ENCODE measurements at places on chromosomes 7 and 10. TPM values are rescaled to one million over a fixed set of nuclear protein-coding genes. Genes with fewer than 3 reads are reported as not detected.

- DNase-seq, result no peak
Observed at GRCh38 chr7:47347816-47348385, 234.0 kb downstream of the TNS3 start.

GRCh38 chr7:149171892-149172533 is 23.3 kb upstream of the ZNF282 start:
- DNase-seq, result no peak

The TBATA gene
- not detected for total RNA-seq

DNA sequence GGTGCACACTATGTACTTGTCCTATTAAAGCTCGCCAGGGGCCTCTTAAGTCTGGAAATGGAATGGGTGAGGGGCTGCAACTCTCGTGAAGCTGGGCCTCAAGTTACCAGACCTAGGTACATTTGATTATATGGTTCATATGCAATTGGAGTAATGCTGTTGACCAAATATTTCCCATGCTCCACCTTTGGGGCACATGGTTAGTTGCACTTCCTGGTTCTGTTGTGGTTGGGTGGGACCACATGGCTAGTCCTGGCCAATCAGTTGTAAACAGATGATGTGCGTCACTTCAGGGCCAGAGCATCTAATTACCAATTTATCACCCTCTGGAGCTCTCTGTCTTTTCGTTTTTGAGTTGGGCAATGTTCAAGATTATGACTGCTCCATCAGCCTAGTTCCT is 39.5 kb upstream of the OPN4 start:
- no peak for DNase-seq

DNA sequence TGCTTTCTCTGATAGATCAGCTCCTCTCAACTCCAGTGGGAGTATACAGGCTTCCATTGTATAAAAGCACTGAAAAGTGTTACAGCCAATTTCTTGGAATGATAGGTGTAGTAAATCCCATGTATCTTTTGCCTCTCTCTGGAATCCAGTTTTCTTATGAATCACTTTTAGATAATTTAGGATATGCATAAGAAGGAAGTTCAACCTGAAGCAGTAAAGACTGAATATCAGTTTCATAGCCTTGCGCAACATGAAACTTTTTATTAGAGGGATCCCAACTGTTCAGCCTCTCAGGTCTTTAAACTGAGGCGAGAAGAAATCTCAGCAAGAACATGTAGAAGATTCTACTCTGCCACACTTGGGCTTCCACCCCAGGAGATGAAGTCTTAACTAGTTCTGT is 280.0 kb downstream of the MALRD1 start:
- no peak for DNase-seq

The LEP gene
- total RNA-seq, result not detected

The HOXA6 gene
- total RNA-seq, result 1.6 TPM

The CACNA2D1 gene
- total RNA-seq, result 4.5 TPM

DNA sequence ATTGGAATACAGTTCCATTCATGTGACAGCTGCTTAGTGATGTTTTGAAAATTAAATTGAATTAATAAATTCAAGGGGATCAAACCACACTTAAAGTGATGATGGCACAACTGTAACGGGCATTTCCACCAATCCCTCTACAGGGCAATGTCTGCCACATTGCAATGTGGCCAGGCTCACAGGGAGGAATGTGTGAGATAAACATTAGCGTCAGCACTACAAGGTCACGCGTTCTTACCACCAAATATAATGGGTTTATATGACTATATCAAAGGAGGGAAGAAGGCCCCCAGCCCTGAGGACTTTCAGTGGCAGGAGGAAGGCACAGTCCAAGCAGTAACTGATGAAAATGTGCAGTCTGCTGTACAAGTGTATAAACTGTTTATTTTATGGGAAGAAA is 31.1 kb upstream of the CELF2 start:
- no peak for DNase-seq

DNA sequence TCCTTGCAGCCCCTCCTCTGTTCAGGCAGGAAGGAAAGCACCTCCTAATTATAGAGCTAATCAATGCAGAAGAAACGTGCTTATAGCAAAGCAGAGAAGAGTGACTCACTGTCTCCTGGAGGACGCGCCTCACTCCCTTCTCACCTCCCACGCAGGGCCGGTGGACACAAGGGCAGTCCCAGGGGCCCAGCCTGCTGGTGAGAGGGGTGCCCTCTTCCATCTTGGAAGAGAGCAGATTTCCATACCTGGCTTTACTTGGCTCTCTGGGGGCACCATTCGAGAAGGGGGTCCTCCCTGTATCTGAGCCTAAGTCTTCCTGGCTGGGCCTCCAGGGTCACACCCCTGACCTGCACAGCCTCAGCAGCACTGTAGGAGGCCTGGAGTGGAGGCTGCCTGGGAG is 55.8 kb downstream of the RASGEF1A start:
- DNase-seq, result no peak

The MET gene
- total RNA-seq, result 4.0 TPM

DNA sequence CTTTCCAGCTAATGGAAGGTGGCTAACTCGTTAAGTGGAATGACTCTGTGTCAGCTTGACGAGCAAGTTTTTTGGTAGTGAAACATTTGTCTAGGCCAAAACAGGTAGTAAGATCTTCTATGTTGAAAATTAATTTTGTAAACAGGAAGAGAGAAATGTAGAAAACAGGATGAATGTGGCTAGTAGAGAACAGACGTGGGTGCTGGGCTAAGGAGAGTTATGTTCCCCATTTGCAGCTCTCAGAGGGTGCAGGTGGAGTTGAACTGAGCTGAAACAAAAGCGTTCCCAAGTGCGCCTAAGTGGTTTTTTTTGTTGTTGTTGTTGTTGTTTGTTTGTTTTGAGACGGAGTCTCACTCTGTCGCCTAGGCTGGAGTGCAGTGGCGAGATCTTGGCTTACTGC is 59.5 kb upstream of the SRPK2 start:
- no peak for DNase-seq

- DNase-seq, result no peak
Observed at GRCh38 chr10:15588635-15589508, 130.8 kb downstream of the ITGA8 start.

The CTTNBP2 gene
- total RNA-seq, result 12.5 TPM

GRCh38 chr10:5730766-5731165 is 46.1 kb downstream of the TASOR2 start:
- DNase-seq, result no peak

Measured in neural crest cell (in vitro differentiated cells).